Activated gamma-delta T cell (primary cell): ENCODE measurements at places on chromosomes 3 and 15.

- DNase-seq: no peak
These were observed 15.7 kb upstream of the RPLP1 start for GRCh38 chr15:69436951-69437350.

DNA sequence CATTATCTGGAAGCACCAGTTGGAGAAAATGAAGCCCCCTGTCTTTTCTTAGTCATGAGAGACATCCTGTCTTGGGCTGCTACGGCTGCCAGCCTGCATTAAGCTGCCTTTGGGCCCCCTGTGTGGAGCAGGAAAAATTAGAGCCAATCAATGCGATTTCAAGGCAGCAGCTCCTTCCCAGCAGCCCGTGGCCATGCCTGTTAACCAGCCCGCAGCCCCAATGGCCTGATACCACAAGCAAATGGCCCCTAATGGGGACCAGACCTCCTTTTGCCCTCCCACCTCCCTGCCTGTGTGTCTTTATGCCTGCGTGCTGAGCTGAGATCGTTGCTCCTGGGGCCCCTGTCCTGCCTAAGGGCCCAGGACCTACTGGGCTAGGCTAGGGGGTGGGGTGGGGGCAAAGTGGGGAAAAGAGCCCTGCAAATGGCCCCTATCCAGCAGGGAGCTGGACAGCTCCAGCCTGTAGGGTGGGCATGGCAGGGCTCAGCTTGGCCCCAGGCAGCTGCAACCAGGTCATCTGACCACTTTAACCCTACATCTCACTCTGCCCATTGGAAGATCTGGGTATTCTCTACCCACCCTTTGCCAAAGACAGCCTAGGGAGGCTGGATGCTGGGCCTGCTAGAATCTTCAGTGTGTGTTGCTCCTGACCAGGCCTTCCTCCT is 53.8 kb upstream of the MRPS22 start:
- DNase-seq: no peak

DNA sequence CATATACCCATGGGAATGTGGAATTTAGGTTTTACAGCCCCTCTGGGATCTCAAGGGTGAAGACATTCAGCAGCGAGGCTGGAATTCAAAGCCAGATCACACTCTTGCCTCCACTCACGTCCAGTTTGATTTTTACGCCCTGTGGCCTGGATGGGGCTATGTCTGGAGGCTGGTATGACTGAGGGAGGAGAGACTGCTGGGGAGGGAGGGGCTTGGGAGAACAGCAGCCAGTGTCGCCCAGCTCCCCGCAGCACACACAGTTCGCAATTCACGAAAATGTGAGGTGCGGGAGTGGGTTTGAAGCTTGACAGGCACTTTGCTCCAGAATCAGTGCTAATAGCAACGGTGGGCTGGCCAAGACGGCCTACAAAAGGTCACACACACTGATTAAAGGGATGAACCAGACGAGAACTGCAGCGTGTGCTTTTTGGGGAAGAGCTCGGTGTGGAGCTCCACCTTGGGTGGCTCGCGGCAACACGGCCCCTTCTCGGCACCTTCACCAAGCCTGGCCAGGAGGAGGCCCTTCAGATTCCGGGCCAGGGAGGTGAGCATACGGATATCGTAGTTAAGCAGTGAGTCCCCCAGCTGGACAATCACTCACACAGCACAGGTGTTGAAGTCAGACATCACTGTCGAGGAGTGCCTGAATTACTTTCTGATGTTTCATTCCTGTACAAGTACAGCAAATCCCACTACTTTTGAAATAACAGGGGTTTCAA is 16.4 kb downstream of the EHD4 start:
- DNase-seq: no peak

DNA sequence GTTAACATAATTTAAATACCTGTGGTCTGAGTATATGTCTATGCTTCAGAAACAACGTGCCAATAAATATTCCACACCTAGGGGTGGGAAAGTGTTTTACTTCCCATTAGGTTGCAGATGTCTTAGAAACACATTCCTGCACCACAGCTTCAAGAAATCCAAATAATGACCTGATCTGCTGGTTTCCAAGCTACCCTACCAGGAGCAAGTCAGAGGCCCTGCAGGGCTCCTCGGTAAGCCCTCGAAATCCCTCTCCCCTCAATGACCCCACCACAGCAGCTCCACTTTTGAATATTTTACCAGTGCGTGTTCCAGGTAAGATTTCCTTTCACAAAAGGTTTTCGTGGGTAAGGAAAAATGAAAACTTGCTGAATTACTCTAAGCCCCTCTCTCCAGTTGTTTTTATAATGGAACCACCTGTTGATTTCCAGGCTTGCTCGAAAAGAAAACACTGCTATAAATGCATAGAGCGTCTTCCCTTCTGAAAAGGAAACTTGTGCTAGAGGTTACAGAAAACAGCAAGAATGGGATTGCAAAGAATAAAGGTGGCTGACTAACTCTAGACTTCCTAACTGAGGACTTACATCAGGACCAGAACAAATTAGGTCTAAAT is 12.6 kb downstream of the IL12A start:
- DNase-seq: no peak

DNA sequence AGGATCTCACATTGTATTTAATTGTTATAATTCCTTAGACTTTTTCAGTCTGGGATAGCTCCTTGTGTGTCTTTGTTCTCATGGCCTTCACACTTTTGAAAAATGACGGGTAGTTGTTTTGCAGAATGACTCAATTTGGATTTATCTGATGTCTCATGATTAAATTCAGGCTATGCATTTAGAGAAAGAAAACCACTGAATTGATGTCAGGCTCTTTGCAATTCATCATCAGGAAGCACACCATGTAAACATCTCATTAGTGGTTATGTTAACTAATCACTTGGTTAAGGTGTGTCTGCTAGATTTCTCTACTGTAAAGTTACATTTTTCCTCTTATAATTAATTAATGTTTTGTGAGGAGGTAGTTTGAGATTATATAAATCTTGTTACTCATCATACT is 8.0 kb upstream of the SLC22A13 start:
- DNase-seq: no peak

- DNase-seq: no peak
These were observed 372.3 kb upstream of the TGFBR2 start for GRCh38 chr3:30233913-30234646.

- DNase-seq: no peak
These were observed 8.6 kb upstream of the SCAPER start for GRCh38 chr15:76913737-76914136.

GRCh38 chr15:96374499-96374898 is 44.0 kb downstream of the NR2F2 start:
- no peak for DNase-seq

GRCh38 chr3:37574177-37574943 is 287.3 kb upstream of the CTDSPL start:
- no peak for DNase-seq

DNA sequence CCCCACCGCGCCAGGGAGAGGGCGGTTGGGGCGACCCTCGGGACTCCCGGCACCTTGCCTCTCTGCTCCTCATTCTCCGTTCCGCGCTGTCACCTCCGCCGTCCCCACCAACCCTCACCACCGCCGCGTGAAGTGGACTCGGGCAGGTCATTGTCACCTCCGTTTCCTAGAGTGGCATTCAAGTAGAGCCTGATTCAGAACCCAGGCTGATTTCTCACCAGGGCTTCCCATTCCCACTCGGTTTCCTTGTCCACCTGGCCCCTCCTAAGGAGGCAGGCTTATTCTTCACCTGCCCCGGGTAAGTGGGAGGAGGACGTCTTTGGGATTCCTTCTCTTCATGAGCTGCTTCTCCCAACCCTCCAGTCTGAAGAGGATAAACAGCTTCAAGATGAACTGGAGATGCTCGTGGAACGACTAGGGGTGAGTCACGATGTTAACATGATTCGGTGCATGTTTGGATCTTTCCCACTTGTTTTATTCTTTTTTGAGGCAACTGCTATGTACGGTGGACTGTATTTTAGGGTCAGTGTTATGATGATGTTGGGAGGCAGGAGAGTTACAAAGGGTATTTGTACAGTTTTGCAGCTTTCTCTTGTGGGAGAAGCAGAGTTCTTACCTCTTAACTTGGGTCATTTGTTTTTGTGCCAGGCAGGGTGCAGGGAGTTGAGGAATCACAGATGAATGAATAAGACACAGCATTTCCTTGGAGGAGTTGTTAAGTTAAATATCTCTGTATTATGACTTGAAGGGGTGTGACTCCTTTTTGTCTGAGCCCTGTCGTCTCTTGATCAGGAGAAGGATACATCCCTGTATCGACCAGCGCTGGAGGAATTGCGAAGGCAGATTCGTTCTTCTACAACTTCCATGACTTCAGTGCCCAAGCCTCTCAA is 692 bp downstream of the PSMD2 start:
- DNase-seq: no peak

- DNase-seq: no peak
These were observed 1.4 kb downstream of the ZNF609 start for GRCh38 chr15:64461721-64462162.

DNA sequence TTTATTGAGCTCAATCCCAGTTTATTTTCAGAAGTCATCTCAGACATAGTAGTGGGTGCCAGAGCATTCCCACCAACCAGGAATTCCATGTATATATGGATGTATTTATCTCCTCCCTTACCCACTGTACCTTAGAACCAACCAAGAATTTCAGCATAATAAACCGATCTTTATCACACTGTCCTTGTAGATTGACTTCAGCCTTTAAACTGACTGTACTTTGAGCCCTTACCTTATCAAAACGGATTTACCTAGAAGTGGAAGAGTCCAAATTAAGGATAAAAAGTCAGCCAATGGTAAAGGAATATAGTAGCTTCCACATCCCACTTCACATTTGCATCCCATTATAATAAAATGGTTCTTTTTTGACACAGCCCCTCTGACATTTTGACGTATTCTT is 37.9 kb downstream of the GATM start:
- no peak for DNase-seq

GRCh38 chr3:150308481-150309256 is 99.4 kb upstream of the TSC22D2 start:
- no peak for DNase-seq

- DNase-seq: no peak
These were observed 597.3 kb downstream of the ZIC1 start for GRCh38 chr3:148006508-148006907.

GRCh38 chr15:73600413-73601335 is 32.5 kb downstream of the NPTN start:
- DNase-seq: no peak

DNA sequence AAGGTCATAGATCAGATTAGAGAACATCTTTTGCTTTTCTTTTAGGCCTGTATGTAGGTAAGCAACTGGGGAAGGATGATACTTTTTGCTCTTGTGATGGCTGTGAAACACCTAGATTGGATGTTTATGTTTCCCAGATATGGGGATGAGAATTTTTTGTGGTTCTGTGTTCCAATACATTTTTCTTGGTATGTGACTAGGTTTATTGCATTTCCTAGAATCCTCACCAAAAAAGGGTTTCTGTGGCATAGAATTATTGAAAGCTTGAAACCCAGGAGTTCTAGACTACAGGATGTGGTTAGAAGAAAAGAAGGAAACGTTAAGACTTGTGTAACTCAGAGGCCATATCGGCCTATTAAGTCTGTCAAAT is 25.8 kb downstream of the OXNAD1 start:
- DNase-seq: no peak

- DNase-seq: no peak
These were observed 430.8 kb downstream of the DIPK2A start for GRCh38 chr3:144402430-144402829.

DNA sequence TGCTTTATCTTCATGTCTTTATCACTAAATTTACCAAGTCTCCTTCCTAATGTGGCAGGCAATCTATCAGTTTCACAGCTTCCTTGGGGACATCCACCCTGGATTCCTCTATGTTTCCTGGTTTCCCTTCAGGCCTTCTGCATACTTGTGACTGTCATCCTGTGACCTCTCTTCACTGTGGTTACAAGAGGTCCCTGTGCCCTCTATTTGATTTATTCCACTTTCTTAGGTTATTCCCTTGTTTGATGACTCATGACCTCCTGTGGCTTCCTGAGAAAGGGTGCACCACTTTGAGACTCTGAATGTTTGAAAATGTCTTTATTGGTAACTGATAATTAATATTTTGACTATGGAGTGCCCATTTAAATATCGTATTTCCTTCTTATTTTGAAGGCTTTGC is 60.5 kb upstream of the KY start:
- DNase-seq: no peak

DNA sequence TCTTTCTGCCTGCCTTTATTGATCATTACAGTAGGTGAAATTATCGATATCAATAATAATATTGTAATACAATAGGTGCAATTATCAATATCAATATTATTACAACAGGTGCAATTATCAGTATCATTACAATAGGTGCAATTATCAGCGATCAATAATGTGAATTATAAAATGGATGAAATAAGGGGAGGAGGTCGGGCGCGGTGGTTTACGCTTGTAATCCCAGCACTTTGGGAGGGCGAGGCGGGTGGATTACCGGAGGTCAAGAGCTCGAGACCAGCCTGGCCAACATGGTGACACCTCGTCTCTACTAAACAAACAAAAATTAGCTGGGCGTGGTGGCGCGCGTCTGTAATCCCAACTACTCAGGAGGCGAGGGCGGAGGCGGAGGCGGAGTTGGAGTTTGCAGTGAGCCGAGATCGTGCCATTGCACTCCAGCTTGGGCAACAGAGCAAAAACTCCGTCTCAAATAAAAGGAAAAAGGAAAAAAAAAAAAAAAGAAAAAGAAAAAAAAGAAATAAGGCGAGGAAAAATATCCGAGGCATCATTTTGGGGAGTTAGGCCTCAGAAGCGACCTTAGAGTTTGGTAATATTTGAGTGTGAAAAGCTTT is 611 bp upstream of the BNIP2 start:
- no peak for DNase-seq

DNA sequence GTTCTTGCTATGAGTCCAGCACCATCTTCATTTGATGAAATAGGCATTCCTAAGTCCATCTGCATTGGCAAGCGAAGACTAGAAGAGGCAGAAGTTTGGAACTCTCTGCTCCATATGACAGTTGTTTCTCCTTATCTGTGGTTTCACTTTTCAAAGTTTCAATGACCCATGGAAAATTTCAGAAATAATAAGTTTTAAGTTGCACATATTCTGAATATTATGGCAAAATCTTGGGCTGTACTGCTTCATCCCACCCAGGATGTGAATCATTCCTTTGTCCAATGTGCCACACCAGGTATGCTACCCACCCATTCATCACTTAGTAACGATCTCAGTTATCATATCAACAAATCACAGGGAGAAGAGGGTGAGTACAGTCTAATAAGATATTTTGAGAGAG is 647.9 kb downstream of the GRM7 start:
- DNase-seq: no peak

DNA sequence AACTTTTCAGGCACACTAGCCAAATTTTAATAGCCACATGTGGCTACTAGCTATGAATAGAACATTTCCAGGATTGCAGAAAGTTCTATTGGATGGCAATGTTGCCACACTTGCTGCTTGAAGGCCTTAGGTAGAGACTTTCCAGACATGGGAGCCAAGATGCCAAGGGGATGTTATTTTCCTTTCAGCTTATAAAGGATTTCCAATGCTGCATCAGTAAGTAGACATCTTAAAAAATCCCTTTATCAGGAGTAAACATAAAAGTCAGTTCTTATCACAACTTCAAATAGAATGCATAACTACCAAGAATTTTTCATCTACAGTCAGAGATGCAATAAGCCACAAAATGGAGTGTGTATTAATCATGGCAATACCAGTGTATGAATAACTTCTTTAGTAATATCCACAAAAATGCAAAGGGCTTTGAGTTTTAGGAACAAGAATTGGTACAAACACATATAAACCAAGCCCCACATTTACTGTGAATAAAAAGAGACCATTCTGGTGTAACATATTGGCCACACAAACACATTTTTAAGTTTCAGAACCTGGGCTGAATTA is 457.1 kb upstream of the ADAMTS9 start:
- DNase-seq: no peak

GRCh38 chr3:114565216-114565615 is 271.4 kb downstream of the TIGIT start:
- no peak for DNase-seq
